Neural crest cell (in vitro differentiated cells): ENCODE measurements at places on chromosomes 13 and 19. TPM values are rescaled to one million over a fixed set of nuclear protein-coding genes. Genes with fewer than 3 reads are reported as not detected.

Gene SH2D3A
- total RNA-seq, result not detected in 2 replicates

Gene VSTM2B
- 0.21 TPM in 1 of 2 replicates, not detected in the other for total RNA-seq

Gene KLK11
- total RNA-seq, result not detected in 2 replicates

Gene DPY19L3
- 104 and 108 TPM in 2 replicates for total RNA-seq

Gene DPP9
- total RNA-seq, result 46.8 and 48.0 TPM in 2 replicates

Gene TRPC4
- 2.5 TPM in 2 replicates for total RNA-seq

Gene ICAM1
- 0.14 and 0.23 TPM in 2 replicates for total RNA-seq

Gene EIF3K
- 255 TPM in 2 replicates for total RNA-seq

Gene ZNF780B
- 27.3 and 28.5 TPM in 2 replicates for total RNA-seq
